ENCODE measurements at places on chromosomes 1 and 21. TPM values are rescaled to one million over a fixed set of nuclear protein-coding genes. Genes with fewer than 3 reads are reported as not detected.

DNA sequence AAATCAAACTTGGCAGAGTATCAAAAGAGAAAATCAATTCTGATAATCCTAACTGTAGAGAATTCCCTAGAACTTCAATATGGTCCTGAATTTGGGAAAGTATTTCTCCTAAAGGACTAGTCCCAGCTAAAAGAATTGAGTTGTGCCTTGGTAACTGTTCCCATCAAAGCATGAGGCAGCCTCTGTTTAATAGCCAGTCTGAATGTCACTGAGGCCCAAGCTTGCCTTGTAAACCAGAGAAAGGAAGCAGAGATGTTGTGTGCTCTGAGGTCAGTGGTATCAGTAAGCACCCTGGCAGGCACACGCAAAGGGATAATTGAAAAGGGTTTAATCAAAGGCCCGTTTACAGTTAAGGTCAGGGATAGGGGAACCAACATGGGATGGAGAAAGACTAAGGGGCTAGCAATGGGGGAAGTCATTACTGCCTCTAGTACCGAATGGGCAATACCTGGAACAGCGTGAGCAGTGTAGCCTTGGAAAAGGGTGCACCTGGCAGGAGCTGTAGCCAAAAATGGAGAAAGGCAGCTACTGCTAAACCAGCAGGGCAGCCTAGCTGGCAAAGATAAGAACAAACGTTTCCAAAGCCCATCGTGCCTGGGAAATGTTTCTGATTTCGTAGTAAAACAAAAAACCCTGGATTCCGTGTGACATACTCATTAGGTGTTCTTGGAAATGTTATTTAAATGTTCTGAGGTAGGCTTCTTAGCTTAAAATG lies 635.5 kb downstream of the PLPP3 start:
- no peak for DNase-seq

- DNase-seq = no peak
These were observed 21.8 kb downstream of the SLC1A7 start for GRCh38 chr1:53120659-53121058.

GRCh38 chr1:22738522-22738921 lies 27.9 kb downstream of the EPHB2 start:
- peak; percentile 72 for DNase-seq

GRCh38 chr1:45097079-45097478 lies 85.0 kb downstream of the UROD start:
- no peak for DNase-seq

GRCh38 chr1:30852026-30852425 lies 56.5 kb downstream of the SDC3 start:
- peak; percentile 59 for DNase-seq

DNA sequence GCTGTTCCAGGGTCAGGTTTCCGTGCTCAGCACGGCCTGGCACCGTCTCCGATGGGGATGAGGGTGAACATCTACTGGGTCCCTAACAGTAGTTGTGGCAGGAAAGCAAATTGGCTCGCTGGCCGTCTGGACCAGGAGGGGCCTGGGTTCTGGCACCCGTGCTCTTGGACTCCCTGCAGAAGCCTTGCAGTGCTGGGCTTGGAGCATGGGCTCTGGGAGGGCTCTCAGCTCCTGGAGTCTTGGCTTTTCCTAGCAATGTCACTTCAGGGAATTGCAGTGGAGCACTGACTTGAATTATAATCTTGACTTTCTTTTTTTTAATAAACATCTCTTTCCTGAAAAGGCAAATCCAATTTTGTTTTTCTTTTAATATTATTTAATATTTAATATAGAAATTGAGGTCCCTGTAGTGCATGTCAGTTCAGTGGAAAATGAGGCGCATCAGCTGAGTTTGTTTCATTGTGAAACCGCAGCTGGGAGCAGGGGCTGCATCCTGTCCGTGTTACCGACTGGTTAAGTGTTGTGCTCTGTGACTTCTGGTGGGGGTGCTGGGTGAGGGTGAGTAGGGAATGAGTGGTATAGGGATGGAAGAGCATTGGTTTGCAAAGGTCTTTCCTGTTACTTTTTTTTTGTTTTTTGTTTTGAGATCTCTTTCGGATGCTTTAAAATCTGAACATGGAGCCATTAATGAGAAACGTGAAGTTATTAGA lies 64.1 kb downstream of the PEX14 start:
- DNase-seq = no peak

GRCh38 chr1:202078241-202078640 lies 44.5 kb upstream of the GPR37L1 start:
- no peak for DNase-seq

DNA sequence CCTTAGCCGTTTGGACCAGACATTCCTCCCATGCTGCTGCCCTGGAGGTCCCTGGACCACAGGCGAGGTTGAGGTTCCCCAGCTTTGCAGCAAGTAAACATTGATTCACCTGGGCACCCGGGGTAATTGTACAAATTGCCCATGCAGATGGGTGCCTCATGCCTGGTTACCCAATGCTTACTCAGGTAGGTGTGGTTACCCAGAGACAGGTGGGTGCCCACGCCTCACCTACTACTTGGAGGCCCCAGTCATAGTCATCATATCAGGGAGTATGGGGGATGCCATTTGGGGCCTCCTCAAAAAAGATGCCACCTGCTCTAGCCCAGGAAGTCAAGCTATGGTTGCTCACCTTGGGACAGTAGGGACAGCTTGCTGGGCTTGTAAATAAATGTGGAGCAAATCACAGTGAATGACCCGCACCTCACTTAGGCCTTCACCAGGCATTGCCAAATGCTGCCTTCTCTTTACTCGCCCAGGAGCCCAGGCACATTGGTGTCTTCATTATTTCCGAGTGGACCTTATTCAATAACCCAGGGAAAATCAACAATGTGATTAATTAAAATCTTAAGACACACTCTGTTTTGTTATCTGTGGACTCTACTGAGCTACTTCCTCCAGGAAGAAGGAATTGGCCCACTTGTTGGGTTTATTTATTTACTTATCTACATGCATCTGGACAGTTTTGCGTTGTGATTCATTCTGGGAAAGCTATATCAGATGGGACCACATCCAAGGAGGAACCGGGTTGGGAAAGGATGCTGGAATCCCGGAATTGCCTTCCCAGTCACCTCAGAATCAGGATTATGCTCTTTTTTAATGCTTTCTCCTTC lies 35.6 kb upstream of the GRHL3 start:
- peak; percentile 92 for DNase-seq

- no peak for DNase-seq
These were observed 211.6 kb downstream of the LRRC40 start for GRCh38 chr1:69993810-69994209.

- peak; percentile 11 for DNase-seq
These were observed 45.4 kb downstream of the SELENOF start for GRCh38 chr1:86868477-86868876.

GRCh38 chr21:35275776-35276175 lies 226.7 kb upstream of the RUNX1 start:
- peak; percentile 87 for DNase-seq

- peak; percentile 65 for DNase-seq
These were observed 35.5 kb downstream of the ITGB3BP start for GRCh38 chr1:63487336-63488065.

- peak; percentile 49 for DNase-seq
These were observed 35.0 kb downstream of the HSD3B2 start for GRCh38 chr1:119449971-119450370.

DNA sequence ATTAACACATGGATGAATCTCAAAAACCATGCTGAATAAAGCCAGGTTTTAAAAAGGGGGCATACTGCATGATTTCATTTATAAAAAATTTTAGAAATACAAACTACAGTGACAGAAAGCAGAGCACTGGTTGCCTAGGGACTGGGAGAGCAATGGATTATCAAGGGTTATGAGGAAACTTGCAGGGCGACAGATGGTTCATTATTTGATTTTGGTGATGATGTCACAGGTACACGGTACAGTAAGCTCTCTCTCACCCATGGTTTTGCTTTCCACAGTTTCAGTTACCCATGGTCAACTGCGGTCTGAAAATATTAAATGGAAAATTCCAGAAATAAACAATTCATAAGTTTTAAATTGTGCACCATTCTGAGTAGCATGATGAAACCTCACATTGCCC lies 14.1 kb downstream of the VAMP4 start:
- no peak for DNase-seq

GRCh38 chr1:119873135-119874015 lies 22.9 kb downstream of the ADAM30 start:
- peak; percentile 94 for DNase-seq

DNA sequence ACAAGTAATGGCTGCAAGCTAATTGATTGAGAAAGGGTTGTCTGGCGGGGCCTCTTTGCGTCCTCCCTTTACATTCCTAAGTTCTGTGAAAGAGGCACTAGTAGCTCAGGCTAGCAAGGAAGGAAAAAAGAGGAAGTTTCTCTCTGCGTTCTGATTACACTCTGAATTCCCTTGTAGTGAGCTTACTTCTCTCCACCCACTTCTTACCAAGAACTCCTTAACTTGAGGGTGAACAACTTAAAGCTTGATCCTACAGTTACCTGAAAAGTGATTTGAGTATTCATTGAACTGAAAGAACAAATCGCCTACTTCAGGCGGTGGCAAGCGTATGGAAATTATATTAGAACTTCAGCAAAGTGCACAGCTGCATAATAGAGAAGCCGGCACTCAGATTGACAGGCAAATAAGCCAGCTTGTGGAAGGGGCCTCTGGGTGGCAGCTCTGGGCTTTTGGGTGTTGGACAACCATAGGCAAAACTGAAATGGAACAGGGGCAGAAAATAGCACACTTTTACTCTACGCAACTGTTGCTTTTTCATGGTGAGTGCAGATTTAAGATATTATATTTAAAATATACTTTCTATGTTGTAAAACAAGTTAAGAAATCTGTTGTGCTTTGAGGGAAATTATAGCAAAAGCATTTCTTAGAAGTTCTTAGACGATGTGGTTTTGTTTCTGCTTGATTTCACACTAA lies 464.5 kb downstream of the USP25 start:
- DNase-seq = peak; percentile 78

MIXL1 gene
- not detected for total RNA-seq

OR1C1 gene
- not detected for total RNA-seq

SH2D1B gene
- 0.71 TPM for total RNA-seq

SLC25A34 gene
- 0.44 TPM for total RNA-seq

ATF3 gene
- total RNA-seq = 5.1 TPM

SLC50A1 gene
- 55.7 TPM for total RNA-seq

KCNJ9 gene
- total RNA-seq = not detected

All from M059J (cell line).